Astrocyte of the spinal cord (primary cell): ENCODE measurements at places on chromosomes 3 and 15.

DNA sequence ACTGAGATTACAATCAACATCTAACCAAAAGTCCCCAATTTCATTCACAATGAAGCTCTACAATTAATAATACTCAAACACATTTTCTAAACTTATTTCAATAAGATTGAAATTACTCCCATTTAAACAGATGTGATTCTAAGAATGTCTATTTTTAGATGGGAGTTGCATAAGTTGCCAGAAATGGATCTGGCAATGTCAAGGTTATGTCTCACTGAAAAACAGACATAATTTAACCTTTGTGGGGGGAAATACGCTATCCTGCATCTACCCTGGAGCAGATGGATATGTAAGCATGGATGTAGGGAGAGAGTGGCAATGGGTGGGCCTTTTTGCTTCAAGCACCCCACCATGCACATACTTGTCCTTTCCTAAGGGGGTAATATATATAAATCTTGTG lies 6.7 kb upstream of the EIF1B start:
- DNase-seq = no peak

GRCh38 chr15:56699743-56700142 lies 33.6 kb downstream of the ZNF280D start:
- DNase-seq = no peak

DNA sequence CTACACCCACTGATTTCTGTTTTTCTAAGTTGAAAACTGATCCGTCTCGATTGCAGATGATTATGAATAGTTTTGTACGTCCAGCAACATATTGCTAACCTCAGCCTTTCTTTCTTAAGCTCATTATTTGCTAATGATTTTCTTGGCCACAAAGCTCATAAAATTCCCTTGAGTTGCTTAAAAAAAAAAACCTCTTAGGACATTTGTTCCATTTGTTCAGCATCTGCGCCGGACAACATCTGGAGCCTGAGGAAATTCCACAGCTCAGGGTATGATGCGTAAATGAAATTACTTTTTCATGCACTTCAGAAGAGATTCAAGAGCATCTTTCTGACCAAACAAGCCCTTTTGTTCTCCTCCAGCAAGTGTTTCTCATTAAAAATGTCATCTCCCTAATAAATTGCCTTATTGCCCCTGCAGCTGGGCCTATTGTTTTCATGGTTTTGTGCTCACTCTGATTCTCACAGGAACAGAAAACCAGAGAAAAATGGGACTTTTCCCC lies 249.1 kb upstream of the MCTP2 start:
- no peak for DNase-seq

- DNase-seq = no peak
These were observed 39.2 kb upstream of the SPSB4 start for GRCh38 chr3:141011997-141012262.

DNA sequence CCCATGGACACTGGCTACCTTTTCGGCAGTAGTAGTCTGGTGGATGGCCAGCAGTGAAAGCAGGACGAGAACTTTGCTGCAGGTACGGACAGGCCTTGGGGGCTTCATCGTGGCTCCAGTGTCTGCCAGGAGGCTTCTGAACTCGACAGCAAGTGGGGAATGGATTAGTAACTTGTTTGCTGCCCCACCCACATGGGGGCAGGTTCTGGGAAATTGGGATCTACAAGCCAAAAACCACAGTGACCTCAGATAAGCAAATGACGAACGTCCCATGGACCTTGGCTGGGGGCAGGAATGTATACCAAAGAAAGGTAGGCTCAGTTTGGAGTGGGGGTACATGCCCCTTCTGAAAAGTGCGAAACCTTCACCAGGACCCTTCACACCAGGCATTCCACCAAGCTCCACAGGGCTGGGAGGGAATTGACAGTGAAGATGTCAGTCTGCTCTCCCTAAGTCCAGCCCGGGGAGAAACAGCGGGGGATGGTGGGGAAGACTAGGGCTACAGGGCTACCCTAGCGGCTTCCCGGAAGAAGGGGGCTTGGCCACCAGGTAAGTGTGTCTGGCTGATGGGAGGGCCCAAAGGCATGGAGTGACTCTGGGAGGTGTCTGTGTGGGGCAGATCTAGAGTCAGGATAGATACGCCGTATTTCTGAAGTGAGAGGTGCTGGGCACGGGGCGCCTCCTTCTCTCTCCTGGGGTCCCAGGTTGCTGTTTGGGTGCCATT lies at the start of gene ITIH4:
Gene ITIH4, minus strand, starts transcription at position 138 of the 724 bp plus-strand sequence. Its CDS starts 30 bp downstream, at position 108.
- no peak for DNase-seq

DNA sequence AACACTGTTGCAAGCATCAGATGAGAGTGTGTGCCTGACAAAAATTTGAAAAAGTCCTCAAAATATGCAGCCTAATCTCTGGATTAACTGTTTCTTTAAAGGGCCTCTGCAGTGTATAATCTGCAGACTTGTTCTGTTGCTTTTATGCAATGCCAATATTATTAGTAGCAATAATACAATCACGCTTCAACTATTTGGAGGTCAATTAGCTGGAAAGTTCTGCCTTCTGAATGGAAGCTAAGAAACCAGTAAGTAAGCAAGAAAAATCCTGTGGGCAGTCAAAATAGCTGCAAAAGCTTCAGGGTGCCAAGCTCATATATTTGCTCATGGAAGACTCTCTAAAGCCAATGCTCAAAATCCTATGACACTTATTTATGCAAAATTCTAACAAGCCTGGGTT lies 153.2 kb upstream of the NR2F2 start:
- DNase-seq = peak; percentile 5

- peak; percentile 40 for DNase-seq
These were observed 388.0 kb downstream of the ZBTB20 start for GRCh38 chr3:114758831-114759699.

DNA sequence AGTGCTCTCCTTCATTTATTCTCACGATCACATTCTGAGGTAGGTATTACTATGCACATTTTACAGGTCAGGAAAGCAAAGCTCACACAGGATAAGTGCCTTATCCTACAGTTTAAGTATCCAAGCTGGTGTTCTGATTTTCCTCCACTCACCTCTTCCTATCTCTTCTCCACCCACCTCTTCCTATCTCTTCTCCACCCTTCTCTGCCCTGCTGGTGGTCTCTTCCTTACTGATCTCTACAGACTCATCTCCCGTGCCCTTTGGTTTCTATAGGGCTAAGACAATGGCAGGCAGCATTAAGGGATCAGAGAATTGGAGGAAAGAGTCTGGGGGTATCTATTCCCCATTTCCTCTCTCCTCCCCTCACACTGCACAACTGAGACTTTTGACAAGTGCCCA lies 319.1 kb downstream of the FHIT start:
- DNase-seq = no peak

DNA sequence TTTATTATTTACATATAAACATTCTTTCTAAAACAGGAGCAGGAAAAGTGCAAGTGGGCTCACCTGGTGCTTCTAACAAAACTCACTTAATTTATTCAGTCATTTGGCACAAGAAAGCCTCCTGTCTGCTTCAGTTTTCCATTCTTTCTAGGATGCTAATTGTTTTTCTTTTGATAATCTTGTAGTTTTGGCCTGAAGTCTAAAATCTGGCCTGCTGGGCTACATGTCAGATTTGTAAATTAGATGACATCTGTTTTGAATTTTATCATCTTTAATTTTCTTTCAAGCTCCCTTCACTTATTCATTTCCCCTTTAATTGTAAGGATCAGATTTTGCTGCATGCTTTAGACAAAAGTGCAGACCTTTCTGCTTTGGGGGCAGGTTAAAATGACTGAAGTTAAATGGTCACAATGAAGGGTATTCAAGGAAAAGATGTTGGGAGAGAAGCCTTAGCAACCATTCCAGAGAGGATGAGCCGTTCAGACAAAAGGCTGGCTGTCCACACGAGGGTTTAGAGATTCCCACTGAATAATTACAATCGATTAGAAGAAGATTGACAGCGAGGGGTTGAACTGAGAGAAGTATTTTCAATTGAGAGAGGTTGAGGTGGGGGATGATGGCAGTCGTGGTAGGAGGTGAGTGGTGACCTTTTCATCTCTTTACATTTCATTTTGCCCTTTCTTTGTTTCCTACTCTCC lies 59.9 kb upstream of the PTX3 start:
- no peak for DNase-seq
